ENCODE measurements at places on chromosomes 16 and 17.

DNA sequence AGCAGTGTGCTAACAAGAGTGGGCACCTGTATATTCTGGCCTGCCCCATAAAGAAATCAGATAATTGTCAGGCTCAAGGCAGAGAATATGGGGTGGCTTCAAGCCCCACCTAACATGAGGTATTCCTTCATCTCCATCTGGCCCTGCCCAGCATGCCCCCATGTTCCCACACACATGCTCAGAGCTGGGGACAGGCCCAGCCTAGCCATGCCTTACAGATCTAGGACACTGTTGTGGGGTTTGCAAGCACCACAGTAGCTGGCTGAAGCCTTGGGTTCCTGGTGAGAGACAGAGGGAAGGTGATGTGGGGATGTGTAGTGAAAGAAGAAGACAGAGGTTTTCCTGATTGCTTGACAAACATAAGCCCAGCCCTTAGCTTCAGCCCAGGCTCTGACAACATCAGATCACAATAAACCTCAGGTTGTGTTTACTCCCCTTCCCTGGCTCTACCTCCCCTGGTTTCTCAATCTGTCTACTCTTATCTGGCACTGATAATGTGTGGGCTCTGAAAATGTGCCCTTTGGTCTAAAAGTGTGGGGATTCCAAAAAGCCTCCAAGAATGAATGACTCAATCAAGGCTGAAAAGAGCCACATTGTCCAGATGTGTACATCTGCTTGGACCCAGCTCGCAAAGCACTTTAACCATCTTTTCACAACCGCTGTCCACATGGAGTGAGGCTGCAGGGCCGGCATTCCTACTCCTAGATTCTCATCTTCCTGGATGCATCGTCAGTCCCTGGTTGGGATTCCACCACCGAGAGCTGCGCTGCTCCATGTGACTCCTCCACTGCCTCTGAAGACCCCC, 34.4 kb downstream of the CDRT4 start:
- DNase-seq, result no peak

- no peak for DNase-seq
Observed at GRCh38 chr16:14513389-14514107, 116.5 kb downstream of the PARN start.

DNA sequence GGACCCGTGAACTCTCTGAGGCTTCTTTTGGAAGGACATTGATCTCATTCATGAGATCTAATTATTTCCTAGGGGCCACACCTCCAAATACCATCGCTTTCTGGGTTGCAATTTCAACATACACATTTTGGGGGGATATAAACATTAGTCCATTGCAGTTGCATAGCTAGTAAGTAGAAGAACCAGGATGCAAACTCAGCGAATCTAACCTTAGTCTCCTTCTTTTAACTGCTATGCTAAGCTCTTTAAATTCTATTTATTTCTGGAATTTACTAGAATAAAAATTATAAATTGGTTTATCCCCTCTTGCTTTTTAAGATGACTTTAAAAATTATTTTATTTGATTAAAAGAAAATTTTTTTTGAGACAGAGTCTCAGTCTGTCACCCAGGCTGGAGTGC, 232.5 kb upstream of the EEF2KMT start:
- DNase-seq, result no peak

- no peak for DNase-seq
Observed at GRCh38 chr17:36501351-36501750, 14.9 kb downstream of the ZNHIT3 start.

DNA sequence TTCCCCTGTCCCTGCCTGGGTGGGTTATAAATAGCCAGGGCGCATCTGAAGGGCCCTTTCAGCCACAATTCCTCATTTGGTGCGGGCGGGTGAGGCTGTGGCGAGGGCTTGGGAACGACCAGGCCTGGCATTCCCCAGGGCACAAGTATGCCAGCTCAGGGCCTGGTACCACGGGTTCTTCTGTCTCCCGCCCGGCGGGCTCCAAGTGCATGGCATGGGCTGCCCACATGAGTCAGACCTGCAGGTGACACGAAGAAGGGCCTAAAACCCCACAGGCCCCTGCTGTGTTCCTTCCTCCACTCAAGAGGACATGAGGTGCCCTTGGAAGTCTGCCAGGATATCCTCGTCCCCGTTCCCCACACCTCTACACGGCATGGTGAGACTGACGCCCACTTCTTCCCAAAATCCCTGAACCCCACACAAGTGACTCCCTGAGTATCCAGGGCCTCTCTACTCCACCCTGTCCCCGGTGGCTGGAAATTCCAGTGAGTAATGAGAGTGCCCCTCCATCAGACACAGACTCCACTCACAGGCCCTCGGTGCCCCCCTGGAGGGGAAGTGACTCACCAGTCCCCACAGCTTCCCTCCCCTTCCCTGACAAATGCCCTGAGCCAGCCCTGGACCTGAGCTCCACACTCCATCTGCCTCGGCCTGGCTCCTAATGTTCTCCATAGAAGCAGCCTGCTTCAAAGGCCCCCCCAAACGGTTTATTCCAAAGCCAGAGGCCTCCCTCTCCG, 68.8 kb downstream of the ABR start:
- DNase-seq, result no peak

DNA sequence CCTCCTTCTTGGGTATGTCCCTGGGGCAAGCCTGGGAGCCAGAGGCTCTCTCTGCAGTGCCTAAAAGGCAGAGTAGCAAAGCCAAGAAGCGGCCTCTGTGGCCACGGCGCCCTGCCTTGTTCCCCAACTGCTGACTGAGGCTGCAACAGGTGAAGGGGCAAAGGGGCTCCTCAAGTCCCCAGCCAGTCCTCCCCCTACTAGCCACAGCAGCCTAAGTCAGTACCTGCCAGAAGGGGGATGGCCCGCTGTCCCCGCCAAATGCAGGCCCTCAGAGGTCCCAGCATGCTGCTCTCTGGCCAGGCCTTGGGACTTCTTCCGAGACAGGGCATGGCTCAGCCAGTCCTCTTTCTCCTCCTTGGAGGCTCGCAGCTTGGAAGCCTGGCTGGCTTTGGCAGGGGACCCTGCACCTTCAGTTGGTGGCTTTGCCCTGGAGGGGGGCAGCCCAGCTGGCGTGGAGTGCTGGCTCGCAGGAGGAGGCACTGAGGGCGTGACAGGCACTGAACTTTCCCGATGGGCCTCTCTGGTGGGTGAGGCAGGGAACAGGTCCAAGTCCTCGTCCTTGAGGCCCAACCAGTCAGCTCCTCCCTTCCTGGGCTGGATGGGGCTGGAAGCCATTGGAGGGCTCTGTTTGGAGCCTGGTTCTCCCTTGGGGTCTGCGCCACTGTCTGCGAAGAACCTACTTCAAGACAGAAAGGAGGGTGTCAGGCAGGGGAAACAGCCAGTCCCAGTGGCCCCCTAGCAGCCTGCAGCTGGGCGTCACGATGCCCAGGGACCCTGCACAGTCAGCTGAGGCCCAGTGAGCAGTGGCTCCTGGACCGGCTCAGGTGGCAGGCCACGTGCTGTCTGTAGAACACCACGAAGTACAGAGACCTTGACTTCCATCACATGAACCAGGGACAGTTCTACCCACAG, 17.6 kb downstream of the FBF1 start:
- no peak for DNase-seq

DNA sequence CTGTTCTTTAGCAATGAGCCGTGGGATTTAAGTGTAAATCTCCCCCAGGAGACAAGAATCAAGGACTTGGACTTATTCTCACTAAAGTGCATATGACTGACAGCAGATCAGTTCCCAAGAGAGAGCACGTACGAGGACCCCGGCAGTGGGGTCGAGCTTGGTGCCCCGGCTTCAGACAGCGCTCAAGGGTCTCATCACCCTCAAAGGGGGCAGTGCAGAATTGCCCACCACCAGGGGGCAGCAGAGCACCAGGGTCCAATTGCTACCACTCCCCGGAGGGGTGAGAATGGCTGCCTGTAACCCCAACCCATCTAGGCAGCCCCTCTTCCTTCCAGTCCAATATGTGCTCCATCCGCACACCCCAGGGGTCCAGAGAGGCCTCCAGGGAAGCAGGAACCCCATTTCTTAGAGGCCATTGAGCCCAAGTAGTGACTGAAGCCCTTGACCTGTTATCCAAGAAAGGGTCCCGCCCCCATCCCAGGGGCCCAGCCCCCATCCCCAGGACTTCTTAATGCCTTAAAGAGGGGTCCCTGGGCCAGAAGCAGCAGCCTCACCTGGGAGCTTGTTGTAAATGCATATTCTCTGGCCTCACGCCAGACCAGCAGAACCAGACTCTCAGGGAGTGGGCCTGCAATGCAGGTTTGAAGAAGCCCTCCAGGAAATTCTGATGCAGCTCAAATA, 86.1 kb downstream of the ZDHHC7 start:
- DNase-seq, result peak; percentile 58

Measured in CD4-positive, alpha-beta T cell treated with Interleukin-10 for 1 hour (primary cell).